ENCODE measurements at places on chromosomes 4 and X.
A peak's percentile ranks its signal among the peaks of the same experiment; 100 is the strongest.

- no peak for DNase-seq
These were observed 205.9 kb downstream of the STIM2 start for GRCh38 chr4:27066591-27066990.

GRCh38 chr4:42398871-42399331, 1.6 kb downstream of the SHISA3 start:
- DNase-seq, result no peak

DNA sequence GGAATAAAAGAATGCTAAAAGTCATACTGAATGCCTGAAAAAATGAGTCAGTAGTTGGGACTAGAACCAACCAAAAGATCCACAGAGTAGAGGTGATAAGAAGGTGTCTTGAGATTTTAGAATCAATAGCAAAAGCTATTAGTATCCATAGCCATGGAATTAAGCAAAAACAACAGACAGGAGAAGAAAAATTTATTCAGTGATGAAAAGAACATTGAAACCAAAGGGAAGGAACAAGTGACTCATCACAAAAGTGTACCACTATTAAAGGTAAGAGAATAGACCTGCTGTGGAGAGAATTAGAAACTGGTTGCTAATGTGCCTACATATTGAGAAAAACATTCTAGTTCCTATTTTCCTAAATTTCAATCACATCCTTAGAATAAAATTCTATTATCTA, 182.0 kb upstream of the NEIL3 start:
- DNase-seq, result no peak

DNA sequence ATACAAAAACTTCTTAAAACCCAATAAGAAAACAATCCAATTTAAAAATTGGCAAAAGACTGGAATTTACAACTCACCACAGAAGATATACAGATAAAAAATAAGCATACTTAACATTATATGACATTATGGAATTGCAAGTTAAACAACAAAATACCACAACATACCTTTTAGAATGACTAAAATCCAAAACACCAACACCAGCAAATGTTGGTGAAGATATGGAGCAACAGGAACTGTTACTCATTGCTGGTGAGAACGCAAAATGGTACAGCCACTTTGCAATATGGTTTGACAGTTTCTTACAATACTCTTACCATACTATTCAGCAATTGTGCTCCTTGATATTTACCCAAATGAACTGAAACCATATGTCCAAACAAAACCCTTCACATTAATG, 112.4 kb downstream of the ADGRL3 start:
- DNase-seq, result no peak

GRCh38 chr4:177810220-177810619, 368.0 kb upstream of the AGA start:
- no peak for DNase-seq

DNA sequence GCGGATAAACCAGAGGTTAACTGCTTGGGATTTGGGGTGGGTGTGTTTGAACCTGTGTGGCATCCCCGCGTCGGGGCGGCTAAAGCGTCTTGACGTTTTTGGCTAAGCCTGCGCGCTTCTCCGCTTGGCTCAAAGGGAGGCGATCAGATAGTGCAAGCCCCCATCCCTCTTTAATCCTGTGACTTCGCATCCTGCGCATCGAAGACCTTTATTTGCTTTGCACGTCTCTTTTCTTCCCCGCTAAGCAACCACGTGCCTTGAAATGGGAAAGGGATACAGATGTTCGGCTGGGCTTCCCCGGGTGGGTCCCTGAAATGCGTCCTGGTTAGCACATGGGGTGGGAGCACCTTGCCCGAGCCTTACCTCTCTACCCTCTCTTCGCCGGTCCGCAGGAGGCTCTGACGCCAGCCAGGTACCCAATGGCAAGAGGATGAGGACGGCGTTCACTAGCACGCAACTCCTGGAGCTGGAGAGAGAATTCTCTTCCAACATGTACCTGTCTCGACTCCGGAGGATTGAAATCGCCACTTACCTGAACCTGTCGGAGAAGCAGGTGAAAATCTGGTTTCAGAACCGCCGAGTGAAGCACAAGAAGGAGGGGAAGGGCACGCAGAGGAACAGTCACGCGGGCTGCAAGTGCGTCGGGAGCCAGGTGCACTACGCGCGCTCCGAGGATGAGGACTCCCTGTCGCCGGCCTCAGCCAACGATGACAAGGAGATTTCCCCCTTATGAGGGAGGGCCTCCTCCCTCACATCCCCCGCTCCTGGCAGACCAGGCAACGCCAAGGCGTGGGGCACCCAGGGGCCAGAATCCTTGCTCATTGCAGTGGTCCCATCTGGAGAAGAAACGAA, 1.5 kb downstream of the GSX2 start:
- no peak for DNase-seq

DNA sequence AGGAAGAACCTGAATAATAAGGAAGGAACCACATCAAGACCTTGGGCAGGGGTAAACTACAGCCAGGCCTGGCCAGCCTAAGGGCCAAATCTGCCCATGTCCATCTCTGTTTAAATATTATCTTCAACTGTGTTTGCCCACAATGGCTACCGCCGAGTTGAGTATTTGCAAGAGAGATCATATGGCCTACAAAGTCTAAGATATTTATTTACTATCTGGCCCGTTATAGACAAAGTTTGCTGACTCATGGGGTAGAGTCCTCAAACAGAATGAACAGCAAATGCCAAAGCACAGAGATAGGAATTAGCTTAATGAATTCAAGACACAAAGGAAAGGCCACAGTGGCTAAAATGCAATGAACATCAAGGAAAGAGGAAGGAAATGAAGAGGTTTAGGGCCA, 44.8 kb downstream of the RPS6KA3 start:
- DNase-seq, result no peak

DNA sequence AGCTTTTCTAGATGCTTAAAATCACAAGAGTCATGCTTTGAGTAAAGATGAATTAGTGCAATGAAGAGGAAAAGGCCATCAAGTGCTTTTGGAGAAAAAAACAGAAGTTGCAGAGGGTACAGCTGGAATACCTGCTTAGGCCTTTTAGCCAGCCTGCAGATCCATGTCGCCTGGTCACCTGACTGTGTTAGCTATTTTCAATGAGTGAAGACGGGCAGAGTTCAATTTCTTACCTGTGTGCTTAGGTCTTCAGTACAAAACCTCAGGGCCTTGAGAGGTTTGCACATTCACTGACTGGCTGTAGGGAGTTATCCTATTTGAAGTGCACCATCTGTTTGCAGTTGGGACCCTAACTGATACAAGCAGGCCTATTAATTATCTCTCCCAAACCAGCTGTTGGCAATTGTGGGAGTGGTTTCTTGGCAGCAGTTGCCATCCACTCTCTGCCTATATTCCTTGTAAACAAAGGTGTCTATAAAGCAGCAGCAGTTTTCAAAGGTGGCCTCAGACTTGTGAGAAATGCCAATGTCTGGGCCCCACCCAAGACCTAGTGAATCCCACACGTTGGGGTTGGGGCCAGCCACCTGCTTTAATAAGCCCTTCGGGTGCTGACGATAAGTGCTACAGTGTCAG, 16.3 kb upstream of the FAT1 start:
- no peak for DNase-seq

DNA sequence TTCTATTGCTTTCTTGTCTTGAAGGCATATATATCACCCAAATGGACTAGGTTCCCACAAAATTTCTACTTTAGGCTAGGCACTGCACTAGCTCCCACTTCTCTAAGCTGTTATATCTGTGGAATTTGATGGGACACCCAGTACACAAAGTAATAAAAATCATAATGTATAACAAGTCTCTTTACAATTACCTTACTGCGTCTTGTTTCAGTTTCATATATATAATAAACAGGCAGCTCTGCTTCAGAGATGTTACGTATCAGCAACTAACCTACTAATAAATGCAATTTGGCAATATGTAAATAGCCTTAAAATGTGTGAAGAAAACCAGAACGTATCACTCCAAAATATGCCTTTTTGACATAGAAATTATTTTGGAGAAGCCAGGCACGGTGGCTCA, 42.0 kb upstream of the UGDH start:
- no peak for DNase-seq

- no peak for DNase-seq
These were observed 9.0 kb upstream of the CLDN34 start for GRCh38 chrX:9958183-9958582.

GRCh38 chr4:131093303-131093702, 1997.4 kb downstream of the C4orf33 start:
- no peak for DNase-seq

DNA sequence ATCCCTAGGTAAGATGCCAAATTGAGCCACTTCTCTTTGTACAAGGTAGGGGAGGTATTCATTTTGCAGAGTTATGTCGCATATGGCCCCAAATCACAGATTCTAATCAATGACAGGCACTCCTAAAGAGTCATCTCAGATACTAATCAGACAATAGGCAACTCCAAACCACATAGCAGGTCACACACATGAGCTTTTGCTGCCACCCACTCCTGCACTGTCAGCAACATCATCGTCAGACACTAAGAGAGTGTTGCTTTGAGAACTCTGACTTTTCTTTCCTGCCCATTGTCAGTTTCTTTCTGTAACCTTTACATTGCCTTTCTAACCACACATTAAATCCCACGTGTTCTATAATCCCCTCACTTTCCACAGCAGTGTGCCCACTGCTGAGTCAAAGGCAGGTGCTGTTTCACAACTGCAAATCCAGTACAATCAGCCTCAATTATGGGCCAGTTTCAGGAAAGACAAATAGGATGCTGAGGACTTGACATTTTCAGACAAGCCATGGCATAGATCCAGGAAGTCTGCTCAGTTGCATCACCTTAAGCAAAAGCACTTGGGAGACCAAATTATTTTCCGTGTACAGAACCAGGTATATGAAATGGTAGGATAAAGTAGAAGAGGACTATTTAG, 23.5 kb downstream of the TMEM31 start:
- peak; percentile 69 for DNase-seq

GRCh38 chr4:71634364-71634763, 149.5 kb downstream of the GC start:
- DNase-seq, result no peak

DNA sequence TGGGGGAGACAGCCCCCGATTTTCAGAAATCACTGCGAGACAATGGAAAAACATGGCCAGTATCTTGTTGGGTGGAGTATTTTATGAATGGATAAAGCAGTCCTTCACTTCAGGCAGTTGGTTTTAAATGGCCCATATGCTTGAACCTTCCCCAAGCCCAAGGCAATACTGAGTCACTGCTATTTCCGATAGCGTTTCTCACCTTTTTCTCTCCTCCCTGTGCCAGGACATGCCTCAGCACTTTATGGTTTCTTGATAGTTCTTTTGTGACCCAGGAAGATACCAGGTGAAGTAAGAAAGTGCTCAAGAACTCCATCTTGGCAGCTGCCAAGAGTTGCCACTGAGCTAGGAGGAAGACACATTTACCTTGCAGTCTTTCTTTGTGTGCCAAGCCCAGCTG, 26.8 kb upstream of the ESX1 start:
- no peak for DNase-seq

DNA sequence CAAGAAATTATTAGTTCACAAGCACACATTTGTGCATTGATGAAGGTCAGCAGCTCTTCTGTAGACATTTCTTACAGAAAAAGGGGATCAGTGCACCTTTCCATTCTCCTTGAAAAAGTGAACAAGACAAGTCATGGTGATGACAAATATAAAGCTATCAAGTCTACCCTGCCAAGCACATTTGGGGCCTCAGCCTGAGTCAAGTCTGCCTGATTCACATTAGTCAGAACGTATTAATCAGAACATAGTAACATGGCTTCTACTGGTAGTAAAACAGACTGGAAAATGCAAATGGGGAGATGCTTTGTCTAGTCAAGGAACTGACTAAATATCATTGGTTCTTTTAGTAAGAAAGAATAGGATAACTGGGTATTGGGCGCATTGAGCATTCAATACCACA, 2305.1 kb downstream of the PCDH7 start:
- DNase-seq, result no peak

DNA sequence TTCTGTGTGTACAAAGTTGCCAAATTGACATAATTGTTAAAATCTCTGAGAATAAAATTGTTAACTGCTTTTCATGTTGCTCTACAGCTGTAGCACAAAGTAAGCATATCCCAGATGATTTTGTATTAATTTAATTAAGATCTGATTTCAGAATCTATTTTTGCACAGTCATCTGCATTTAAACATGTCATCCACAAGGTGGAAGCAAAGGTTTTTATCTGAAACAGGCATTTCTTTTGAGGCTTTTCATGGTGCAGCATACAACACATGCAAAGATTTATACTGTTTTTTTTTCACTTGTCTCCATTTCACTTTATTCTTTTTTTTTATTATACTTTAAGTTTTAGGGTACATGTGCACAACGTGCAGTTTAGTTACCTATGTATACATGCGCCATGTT, 51.2 kb downstream of the GC start:
- DNase-seq, result no peak

GRCh38 chrX:118614150-118614549, 113.3 kb upstream of the IL13RA1 start:
- no peak for DNase-seq

DNA sequence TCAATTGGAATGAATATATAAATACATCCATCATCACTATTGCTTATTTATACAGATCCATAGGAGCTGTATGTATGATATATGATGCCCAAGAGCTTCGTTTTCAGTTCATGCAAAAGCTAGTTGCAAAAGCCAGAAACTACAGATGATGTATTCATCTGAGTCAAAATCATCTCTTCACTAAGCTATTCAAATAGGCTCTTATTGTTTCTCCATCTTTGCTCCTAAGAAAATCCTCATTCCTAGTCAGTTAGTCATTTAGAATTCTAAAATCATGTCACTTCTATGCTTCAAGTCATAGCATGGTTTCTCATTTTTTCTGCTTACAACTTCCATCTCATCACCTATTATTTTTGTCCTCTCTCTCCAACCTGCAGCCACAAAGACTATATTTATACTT, 300.1 kb upstream of the TRAM1L1 start:
- no peak for DNase-seq

- DNase-seq, result no peak
These were observed 88.5 kb downstream of the PPP2R2C start for GRCh38 chr4:6383929-6384328.

DNA sequence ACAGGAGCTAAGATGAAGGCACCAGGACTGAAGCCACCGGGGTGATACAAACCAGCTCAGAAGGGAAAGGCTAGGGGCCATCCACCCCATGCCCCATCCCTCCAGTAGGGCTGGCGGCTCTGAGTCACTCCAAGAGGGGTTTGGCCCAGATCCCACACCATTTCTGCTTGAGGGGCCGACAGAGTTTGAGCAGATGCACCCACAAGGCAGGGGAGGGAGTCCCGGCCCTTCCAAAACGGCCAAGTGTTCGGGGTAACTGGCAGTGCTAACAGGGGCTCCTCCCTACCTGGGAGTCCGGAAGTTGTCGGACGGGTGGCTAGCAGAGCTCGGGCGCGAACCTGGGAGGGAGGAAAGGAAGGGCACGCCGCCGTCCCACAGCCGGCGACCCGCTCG, 412 bp downstream of the SLC10A3 start:
- DNase-seq, result no peak

DNA sequence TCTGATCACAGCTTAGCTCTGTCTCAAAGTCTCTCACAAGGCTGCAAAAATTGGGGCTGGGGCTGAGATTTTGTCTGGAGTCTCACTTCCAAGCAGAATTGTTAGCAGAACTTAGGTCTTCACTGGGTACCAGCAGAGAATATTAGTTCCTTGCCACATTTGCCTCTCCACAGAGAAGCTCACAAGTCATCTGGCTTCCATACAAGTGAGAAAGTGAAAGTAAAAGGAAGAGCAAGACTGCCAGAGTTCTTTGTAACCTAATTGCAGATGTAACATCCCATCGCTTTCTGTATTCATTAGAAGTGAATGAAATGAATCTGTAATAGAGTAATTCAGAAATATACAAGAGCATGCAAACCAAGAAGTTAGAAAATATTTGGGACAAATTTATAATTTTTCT, 624.1 kb upstream of the GNPDA2 start:
- no peak for DNase-seq

All from NCI-H2227 treated with DMSO at 0.1 percent for 48 hours (cell line).